ELF-1 (cell line): ENCODE measurements at places on chromosomes 16 and 17.
A peak's percentile ranks its signal among the peaks of the same experiment; 100 is the strongest.

DNA sequence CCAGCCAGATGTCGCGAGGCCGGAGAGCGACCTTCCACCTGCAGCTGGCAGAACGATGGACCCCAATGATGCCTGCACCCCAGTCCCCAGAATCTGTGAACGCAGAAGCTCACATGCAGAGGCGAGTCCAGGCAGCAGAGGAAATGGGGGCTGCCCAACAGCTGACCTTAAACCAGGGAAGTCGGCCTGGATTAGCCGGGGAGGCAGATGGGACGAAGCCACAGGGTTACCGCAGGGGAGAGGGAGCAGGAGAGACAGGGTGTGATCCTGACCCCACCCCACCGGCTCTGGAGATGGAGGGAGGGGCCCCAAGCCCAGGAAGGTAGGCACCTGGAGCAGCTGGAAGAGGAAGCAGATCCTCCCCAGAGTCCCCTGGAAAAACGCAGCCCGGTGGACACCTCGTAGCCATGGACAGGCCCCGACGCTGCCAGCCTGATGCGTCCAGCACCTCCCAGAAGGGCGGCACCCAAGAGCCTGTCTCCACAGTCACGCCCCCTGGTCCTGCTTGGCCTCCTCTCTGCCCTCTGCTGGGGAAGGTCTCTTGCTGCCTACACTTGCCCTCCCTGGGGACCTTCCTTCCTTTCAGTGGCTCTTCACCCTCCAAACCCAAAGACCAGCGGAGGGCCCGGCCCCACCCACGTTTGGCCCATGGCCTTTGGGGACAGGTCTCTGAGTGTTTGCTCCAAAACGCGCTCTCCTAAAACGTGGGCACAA, 37.3 kb downstream of the PIEZO1 start:
- peak; percentile 82 for DNase-seq

- DNase-seq = no peak
These were observed 111.8 kb upstream of the NUDT7 start for GRCh38 chr16:77610496-77610895.

DNA sequence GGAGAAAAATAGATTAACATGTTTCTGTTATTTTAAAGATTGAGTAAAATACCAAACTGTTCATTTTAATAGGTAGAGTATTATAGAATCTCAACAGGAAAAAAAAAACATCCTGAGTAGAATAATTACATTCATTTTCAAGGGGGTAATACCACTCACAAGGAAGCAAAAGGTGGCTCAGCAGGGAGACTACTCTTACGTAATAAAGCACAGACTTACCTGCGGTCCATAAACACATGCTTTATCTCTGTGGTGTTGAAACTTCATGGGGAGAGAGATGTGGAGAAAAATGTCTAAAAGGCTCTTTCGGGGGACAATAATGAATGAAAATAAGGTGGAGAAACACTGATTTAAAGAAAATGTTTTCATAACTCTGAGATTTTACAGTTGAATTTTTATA, 171.7 kb downstream of the MRTFB start:
- no peak for DNase-seq

DNA sequence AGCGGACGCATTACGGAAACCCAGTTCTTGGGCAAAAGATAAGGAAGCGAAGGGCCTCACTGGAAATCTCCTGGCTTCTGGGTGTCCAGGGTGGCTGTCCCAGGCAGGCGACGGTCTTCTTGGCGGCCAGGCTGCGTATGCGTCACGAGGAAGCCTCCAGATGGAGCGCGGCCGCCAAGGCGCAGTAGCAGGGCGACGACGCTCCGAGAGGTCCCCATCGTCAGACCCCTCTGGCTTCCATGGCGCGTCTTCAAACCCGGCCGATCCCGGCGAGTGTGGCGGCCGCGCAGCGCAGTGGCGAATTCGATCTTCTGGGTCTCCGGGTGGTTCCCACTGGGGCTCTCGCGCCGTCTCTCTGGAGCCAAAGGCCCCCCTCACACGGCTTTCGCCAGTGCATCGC, 13.8 kb upstream of the ANKRD40CL start:
- no peak for DNase-seq

DNA sequence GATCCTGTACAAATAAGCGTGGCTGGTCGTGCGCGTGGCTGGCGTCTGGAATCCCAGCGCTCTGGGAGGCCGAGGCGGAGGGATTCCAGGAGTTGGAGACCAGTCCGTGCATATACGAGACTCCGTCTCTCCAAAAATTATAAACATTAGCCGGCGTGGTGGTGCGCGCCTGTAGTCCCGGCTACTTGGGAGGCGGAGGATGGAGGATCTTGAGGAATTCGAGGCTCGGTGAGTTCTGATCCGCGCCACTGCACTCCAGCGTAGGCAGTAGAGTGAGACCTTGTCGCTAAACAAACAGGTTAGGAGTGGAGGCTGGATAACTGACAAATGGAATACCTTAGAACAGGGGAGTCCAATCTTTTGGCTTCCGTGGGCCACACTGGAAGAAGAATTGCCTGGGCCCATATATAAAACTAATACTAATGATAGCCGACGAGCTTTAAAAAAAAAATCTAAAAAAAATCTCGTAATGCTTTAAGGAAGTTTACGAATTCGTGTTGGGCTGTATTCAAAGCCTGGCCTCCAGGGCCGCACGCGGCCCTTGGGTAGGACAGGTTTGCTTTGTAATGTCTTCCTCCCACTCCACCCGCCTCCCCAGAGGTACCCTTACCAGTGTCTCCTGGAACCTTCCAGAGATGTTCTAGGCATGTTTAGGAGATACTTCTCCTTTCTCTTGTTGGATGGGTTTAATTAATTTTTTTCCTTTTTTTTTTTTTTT, 909 bp upstream of the RSL1D1 start:
- peak; percentile 51 for DNase-seq

DNA sequence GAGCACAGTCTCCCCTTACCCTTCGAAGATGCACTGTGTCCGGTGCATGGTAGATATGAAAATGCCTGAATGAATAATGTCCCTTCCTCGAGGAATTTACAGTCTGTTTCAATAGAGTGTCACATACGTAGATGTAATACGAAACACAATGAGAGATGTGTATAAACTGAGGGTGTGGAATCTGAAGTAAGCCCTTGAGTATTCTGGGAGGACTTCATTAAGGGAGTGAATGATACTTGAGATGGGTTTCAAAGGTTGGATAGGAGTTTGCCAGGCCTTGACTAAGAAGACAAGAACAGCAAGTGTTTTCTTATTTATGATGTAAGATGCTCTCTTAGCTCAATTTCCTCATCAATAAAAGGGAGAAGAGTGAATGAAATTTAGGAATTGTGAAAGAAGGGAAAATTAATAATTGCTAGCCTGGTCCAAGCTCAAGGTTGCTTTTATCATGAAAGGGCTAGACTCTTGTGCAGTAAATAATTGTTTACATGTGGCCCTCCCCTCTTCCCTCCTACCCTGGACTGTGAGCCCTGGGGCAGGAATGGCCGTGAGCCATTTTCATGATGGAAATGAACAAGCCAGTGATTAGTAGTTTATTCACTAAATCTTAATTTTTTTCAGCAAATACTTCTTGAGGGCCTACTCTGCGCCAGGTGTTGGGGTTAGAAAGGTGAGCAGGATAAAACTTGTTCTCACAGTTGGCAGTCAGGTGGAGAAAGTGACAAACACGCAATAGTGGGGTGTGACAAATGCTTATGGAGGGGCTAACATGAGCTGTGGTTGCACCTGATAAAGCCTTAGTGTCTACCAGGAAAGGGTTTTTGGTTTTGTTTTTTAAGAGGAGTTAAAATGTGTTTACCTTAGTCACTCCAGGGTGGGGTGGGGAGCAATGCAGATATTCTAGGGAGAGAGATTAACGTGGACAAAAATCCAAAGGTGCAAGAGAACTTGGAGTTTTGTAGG, 1.6 kb downstream of the KIF22 start:
- DNase-seq = no peak

DNA sequence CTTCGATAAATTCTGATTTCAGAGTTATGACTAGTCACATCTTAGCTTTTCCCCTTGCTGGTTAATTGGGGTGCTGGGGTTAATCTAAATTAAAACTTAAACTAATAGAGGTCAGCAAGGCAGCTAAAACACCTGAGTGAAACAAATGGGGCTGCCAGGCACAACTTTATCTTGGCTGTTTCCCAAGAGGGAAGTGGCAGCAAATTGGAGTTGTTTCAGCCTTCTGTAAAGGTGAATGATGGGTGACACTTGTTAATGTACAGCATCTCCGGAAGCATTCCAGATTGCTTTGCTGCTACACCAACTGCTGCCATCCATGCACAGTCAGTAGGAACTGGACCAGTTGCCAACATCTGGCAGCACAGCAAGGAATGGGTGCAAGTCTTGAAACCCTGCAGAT, 43.9 kb downstream of the AATF start:
- no peak for DNase-seq

DNA sequence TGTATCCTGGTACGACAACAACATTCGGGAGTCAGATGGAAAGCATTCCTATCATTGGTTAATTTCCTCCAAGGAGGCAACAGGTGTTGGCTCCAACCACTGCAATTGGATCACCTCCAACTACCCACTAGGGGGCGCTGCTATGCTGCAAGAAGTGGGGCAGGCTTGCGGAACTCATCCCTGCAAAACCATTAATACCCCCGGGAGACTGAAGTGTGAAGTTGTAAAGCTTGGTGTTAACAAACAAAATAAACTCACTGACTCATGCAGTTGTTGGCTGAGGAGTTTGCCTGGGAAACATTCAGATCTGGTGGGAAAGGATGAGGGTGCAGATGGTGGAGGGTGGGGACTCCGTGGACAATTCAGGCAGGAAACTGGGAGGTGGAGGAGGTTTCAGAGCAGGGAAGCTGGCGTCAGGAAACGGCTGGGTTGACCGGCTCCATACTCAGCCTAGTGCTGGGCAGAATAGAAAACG, 84.9 kb downstream of the HS3ST2 start:
- DNase-seq = peak; percentile 81

DNA sequence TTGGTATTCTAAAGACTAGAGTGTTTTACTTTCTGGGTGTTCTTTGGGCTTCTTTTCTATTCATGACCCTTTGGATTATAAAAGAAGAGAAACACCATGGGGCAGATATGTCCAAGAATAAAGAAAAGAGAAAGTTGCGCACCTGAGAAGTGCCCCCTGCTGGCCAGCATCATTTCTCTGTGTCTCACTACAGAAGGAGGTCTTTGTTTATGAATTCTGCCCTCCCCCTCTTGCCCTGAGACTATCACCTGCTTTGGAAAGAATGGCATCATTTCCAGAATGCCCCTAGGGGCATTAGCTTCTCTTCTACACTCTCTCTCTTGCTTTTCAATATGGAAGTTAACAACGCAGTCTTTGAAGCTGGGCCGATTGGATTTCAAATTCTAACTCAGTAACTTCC, 45.0 kb downstream of the CDH13 start:
- DNase-seq = no peak

DNA sequence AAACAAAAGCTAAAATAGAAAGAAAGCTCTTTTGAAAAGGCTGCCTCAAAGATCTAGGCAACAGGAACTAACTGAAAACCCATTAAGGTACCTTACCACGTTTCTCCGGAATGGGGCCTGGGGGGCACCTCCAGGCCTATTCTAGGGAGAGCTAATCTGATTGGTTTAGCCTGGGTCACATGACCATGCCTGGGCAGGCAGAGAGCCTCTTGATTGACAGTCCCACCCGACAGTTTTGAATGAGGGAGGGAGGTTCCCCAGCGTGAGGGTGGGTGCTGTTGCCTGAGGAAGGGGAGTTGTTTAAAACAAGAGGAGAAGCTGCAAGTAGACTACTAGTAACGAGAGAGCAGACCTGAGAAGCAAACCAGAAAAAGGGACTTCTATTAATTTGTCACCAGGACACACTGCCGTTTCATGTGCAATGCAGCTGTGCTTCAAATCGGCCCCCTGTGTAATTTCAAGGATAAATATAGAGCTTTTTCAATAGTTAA, 143.4 kb upstream of the HS3ST2 start:
- DNase-seq = peak; percentile 96

GRCh38 chr16:2392025-2392424, 37.2 kb upstream of the CCNF start:
- DNase-seq = no peak

DNA sequence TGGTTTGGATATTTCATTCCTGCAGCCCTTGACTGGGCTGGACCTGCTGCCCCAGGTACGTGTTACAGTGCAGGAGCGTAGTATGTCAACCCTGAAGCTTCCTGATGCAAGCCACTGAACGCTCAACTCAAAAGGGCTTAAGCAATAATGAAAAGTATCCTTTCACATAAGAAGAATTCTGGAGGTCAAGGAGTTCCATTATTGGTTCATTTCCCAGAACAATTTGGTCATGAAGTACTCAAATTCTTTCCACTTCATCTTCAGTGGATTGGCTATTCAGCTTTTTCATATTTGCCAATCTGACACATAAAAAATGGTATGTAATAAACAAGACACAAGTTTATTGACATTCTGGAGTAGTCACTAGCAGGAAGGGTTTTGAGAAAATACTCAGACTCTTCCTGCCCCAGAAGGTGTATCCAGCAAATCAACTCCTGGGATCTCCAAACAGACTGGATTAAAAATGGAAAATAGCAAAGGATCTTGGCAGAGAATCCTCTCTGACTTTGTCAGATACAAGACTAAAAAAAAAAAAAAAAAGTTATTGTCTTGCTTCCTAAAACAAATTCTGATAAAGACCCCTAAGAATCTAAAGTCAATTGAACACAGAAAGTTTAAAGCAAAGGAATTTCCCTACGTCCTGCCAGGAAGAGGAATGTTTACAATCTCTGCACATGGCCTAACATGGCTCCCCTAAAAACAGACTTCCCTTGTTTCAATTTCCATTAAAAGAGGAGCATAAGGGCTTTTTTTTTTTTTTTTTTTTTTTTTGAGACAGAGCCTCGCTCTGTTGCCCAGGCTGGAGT, 37.5 kb upstream of the WSB1 start:
- DNase-seq = no peak

DNA sequence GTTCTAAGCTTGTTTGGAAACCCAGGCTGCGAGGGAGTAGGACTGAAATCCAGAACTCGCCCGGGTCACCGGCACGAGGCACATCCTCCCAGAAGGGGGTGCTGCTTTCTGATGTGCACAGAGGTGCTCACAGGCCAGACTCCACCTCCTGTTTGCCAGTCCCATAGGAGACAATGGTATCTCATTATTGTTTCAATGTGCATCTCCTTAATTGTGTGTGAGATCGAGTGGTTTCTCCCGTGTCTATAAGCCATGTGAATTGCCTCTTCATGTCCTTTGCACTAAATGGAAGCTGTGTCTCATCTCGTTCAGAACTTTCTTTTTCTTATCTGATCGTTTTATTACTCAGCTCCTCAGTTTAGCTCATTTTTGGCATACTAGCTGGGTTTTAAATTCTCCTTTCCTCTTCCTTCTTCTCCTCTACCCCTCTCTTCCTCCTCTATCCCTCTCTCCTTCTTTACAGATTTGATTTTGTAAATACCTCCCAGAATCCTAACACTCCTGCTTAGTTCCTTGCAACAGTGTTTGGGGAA, 32.1 kb upstream of the PRKCB start:
- peak; percentile 56 for DNase-seq

GRCh38 chr16:55497558-55497957, 11.3 kb upstream of the LPCAT2 start:
- DNase-seq = no peak

- no peak for DNase-seq
These were observed 8.6 kb downstream of the ADGRG1 start for GRCh38 chr16:57637020-57637419.

GRCh38 chr17:17511881-17512858, 16.0 kb upstream of the RASD1 start:
- DNase-seq = peak; percentile 70

GRCh38 chr16:84800158-84800978, 19.4 kb upstream of the CRISPLD2 start:
- peak; percentile 24 for DNase-seq
